CD4-positive, alpha-beta T cell treated with Interleukin-6 at 100 ng/mL for 8 hours (primary cell): ENCODE measurements at places on chromosomes 11 and 22.

DNA sequence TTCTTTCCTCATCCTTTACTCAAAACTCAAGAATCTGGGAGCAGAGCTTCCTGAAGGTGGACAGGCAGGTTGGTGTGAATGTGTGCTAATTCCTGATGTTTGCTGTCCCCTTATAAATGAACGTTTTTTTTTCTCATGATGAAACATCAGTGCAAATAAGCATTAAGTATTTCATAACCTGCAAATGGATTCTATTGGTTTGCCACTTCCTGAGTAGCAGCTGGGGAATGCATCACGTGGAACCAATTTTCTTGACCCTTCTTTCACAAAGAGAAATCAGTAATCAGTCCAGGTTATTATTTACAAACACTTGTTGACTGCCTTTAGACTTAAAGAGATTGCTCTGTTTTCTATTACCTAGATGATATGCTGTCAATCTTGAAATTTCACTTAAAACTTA, 40.1 kb upstream of the SCN3B start:
- no peak for DNase-seq

- no peak for DNase-seq
Measured at GRCh38 chr11:76623171-76623883, 47.2 kb downstream of the LRRC32 start.

DNA sequence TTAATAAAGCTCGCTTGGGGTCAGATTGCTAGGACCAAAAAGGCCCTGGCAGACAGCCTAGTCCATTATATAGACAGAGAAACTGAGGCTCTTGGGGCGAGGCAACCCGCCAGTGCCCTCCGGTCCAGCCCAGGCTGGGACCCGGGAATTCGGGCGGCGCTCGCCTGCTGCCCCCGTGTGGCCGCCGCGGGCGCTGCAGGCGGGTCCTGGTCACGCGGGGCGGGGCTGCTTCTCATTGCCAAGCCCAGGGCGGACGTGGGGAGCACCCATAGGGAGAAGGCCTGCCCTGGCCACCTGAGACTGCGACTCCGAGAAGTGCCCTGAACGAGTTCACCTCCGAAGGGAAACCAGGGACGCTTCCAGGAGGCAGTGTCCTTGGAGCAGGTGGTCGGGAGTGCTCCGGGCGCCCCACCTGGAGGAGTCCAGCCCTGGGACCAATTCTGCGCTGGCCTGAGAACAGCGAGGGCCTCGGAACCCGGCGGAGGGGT, 36.0 kb upstream of the CSNK1E start:
- peak; percentile 50 for DNase-seq

GRCh38 chr11:68741463-68741862, 9.9 kb downstream of the TESMIN start:
- DNase-seq, result no peak

DNA sequence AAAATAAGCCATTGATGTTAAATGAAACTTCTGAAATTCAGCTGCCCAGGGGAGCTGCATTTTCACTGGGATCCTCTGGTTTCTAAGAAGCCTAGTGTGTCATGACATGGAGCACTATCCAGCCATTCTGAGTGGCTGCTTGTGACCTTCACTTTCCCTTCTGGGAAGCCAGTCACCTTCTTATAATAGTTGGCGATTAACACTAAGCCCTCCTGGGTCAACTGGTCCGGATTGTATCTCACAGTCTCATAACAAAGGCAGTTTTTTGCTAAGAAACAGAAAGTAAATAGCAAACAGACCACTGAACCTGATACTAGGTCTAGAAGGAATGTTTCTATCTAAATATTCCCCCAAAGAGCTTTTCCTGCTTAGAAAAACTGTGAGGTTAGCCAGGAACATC, 7.9 kb downstream of the CSRP3 start:
- DNase-seq, result no peak

DNA sequence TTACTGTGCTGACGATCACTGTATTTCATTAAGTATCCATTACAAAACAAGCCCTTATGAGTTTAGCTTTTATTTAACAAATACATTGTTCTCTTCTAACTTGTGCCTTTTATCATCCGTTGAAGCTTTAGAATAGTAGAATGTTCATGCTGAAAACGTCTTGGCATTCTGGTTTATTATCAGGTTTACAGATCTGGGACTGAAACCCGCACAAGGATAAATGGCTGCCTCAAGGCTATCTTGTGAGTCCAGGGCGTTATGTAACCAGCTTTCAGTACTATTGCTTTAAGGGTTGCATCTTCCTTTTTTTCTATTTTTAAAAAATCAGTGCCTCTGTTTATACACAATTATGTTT, 66.6 kb upstream of the PRODH start:
- DNase-seq, result no peak

GRCh38 chr22:33472462-33473344, 414.5 kb upstream of the SYN3 start:
- DNase-seq, result no peak

- no peak for DNase-seq
Measured at GRCh38 chr22:28903080-28903479, 19.7 kb downstream of the ZNRF3 start.

DNA sequence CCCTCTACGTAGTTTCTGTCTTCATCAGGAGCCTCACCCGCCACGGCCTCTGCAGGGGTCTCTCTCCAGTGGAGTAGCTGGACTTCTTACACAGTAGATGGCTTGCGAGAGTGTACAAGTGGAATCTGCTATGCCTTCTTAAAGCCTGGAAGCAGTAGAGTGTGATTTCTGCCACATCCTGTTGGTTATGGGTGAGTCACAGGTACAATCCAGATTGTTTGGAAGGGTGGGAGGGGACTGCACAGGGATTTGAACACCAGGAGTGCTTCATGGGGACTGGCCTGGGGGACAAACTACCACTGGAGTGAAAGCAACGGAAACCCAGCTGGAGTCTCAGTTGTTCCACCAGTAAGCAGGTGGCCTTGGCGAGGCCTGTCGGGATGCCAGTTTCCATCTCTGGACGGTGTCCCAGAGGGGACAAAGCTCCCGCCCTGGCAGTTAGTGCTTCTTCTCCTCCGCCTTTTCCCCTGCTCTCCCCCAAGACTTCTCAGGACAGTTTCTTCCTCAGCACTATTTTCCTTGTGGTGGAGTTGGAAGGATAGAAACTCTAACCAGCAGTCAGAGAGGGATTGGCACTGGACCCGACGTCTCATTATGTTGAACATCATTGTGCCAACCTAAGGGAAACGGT, 85.0 kb upstream of the RCN1 start:
- no peak for DNase-seq

DNA sequence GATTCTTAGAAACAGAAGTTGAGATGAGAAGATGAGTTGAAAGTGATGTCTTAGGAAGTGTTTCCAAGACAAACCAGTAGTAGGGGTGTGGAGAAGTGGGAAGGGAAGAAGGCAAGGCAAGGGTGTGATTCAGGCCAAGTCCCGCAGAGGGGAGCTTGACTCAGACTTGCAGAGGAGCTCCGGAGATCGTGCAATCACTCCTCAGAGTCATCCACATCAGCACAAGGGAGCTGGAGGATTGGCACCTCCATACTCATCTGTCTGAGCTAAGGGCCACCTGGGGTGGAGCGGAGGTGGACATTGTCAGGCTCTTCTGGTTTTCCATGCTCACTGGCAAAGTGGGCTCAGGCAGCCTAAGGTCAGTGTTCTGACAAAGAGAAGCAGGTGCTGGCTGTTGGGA, 44.4 kb downstream of the CHRDL2 start:
- DNase-seq, result no peak

- DNase-seq, result no peak
Measured at GRCh38 chr11:33178443-33179180, 17.3 kb upstream of the CSTF3 start.

DNA sequence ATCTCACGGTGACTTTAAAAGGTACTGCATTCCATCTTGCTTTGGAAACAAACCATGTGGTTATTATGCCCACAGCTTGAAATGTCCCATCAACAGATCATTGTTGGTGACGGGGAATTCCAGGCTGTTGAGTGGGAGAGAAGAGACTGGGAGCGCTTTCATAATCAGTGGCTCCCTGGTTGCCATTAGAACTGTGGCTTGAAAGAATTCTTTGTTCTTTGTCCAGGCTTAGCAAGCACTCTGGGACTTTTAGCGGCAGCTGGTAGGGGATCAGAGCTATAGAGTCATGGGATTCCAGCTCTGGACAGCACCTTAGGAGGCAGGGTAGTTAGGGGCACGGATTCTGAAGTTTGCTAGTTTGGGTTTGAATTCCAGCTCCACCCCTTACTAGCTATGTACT, 22.0 kb downstream of the MMP20 start:
- no peak for DNase-seq

GRCh38 chr11:2508793-2509192, 64.0 kb downstream of the KCNQ1 start:
- DNase-seq, result no peak

- no peak for DNase-seq
Measured at GRCh38 chr11:116415095-116415494, 357.7 kb downstream of the BUD13 start.

- no peak for DNase-seq
Measured at GRCh38 chr22:37383341-37383740, 43.9 kb downstream of the ELFN2 start.

DNA sequence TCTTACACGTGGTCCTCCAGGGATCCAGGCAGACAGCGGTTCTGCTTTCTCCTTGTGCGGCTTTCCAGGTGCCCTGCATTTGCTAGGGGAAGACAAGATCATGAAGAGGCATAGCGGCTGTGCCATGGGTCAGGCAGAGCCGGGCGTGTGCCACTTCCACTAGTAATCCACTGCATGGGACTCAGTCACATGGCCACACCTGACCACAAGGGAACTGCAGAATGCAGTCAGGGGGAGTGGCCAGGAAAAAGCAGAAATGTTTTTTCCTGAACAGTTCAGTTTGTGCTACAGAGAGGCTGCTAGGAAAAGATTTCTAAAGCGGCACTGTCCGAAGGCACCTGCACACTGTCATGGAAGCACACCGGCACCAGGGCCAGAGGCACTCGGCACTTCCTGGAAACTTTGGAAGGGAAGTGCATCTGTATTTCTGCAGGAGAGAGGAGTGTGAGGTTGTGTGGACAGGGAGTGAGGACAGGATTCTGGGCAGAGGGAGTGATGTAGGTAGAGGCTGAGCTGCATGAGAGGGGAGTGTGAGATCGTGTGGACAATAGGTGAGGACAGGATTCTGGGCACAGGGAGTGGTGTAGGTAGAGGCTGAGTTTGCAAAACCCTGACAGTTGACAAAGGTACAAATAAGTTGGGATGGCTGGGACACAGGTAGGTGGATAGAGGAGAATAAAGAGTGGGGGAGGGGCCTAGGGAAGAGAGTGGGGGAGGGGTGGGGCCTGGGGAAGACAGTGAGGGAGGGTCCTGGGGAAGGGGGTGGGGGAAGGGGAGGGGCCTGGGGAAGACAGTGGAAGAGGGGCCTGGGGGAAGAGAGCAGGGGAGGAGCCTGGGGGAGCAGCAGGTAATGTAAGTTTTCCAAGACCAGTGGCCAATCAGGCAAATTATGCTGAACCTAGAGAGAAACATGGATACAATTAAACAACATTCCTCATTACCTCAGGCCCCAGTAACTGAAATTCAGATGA, 1436.3 kb downstream of the TBC1D22A start:
- DNase-seq, result no peak

- DNase-seq, result no peak
Measured at GRCh38 chr22:24339452-24339747, 68.8 kb downstream of the SPECC1L start.

DNA sequence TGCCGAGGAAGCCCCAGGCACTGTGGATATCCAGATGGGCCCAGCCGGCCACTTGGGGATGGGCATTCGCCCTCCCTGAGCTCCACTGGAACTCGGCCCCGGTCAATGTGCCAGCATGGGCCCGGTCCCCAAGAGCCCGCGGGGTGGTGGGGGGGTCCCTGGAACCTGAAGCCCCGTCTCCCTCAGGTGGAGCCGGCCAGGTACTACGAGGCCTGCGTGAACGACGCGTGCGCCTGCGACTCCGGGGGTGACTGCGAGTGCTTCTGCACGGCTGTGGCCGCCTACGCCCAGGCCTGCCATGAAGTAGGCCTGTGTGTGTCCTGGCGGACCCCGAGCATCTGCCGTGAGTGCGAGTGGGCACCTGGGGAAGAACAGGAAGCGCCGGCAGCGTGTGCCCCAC, 21.2 kb downstream of the MUC5AC start:
- no peak for DNase-seq

- DNase-seq, result no peak
Measured at GRCh38 chr11:13576995-13577394, 81.2 kb upstream of the PTH start.

GRCh38 chr22:20761536-20761935, 12.4 kb upstream of the SERPIND1 start:
- DNase-seq, result no peak

DNA sequence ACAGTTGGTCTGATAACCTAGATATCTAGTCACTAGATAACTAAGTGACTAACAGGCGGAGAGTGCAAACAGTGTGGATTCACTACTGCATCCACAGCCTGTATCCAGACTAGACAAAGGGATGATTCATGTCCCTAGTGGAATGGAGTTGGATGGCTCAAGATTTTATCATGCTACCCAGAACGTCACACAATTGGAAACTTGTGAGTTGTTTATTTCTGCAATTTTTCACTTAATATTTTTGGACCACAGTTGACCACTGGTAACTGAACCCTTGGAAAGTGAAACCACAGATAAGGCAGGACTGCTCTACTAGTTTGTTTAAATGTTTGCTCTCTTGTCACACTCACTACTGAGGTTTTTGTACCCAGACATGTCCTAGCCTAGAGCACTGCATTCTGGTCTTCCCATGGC, 76.0 kb downstream of the UBASH3B start:
- DNase-seq, result no peak

- no peak for DNase-seq
Measured at GRCh38 chr11:33936725-33937604, 45.1 kb upstream of the LMO2 start.

DNA sequence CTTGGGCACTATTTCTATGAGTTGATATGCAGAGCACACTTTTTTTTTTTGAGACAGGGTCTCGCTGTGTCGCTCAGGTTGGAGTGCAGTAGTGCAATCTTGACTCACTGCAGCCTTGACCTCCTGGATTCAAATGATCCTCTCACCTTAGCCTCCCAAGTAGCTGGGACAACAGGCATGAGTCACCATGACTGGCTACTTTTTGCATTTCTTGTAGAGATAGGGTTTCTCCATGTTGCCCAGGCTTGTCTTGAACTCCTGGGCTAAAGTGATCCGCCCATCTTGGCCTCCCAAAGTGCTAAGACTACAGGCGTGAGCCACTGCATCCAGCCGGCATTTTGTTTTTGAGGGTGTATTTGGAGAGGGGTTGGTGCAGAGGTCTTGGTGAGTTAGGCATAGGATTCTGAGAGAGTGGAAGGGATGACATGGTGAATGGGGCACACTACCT, 29.9 kb upstream of the MTCH2 start:
- no peak for DNase-seq

- DNase-seq, result no peak
Measured at GRCh38 chr22:47787501-47788227, 1025.2 kb downstream of the TBC1D22A start.

DNA sequence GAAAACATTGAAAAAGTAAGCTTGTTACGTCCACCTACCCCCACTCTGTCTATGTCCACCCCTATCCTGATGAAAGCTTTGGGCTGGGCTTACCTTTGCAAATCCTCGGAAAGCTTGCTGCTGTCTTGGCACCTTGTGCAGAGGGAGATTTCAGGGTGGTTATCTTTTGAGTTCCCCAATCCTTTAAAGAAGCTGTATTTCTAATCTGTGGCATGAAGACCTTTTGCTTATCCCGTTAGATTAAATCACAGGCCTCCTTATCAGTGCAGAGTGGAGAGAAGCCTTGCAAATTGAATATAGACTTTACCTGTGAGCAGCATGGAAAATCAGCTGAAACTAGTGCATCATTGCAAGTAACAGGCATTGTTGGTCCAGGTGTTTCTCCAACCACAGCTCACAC, 580.6 kb upstream of the ANO5 start:
- DNase-seq, result no peak
